ENCODE measurements at places on chromosomes 2 and 18.

- no peak for DNase-seq
Measured at GRCh38 chr2:206452750-206453149, 9.4 kb downstream of the ADAM23 start.

DNA sequence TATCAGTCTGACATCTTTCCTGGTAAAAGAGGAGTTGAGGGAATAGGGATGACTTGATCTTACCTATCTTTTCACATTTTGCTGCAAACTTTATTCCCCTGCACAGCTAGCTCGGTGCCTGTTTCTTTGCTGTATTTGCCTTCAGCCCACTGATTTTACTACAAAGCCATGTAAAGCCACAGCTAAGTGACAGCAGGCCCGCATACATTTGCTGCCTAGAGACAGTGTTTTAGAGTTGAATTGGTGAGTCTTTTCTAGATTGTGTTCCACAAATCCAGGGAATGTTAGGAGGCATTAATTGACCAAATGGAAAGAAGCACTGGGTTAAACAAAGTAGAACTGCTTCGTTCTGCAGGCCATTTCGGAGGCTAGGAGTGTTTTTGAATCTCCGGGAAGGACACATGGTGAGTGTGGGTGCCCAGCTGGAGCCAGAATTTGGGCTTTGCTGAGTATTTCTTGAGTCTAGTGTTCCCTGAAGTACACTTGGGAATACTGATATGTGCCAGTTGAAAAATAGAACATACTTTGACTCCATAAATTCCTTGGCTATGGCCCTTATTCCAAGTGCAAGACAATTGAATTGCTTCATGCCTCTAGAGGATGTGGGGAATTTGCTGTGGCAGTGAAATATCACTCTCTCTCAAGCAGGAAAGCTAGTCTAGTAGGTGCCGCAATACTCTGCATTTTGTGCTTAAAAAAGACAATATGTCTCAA is 329.8 kb downstream of the PTPRM start:
- no peak for DNase-seq

- DNase-seq: no peak
Measured at GRCh38 chr2:10084223-10084865, 4.1 kb upstream of the CYS1 start.

DNA sequence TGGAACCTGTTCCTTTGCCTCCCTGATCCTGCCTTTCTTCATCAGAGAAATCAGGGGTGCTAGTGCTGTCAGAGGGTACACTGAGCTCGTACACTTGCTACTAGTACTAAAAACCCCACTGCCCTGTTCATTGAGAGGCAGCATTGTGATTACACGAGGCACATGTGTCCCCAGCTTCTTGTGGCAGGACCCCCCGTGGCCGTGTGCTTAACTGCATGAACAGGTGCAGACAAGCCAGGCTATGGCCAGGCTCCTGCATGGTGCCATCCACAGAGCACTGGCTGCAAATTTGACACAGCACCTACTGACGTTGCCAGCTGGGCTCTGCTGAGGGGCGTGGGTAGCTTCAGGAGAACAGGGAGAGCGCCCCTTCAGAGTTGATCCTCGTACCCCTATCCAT is 248.4 kb downstream of the GLI2 start:
- DNase-seq: no peak

DNA sequence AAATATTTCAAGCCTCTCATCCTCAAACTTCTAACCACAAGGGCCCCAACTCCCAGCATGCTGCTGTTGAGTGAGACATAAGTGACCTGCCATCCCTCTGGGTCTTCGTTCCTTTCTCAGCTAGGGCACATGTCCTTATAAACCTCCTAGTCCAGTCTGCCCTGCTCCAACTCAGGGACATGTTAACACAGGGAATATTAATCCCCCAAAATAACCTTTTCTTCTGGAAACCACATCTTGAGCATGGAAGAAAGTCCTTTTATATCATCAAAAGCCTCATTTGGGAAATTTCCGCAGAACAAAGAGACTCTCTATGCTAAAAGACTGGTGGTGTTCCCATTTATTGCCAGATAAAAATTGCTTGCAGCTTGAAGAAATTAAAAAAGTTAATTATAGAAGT is 14.4 kb downstream of the TNP1 start:
- DNase-seq: no peak

- no peak for DNase-seq
Measured at GRCh38 chr2:23692263-23692662, 234.7 kb downstream of the ATAD2B start.

GRCh38 chr2:168602846-168603401 is 146.9 kb downstream of the CERS6 start:
- no peak for DNase-seq

DNA sequence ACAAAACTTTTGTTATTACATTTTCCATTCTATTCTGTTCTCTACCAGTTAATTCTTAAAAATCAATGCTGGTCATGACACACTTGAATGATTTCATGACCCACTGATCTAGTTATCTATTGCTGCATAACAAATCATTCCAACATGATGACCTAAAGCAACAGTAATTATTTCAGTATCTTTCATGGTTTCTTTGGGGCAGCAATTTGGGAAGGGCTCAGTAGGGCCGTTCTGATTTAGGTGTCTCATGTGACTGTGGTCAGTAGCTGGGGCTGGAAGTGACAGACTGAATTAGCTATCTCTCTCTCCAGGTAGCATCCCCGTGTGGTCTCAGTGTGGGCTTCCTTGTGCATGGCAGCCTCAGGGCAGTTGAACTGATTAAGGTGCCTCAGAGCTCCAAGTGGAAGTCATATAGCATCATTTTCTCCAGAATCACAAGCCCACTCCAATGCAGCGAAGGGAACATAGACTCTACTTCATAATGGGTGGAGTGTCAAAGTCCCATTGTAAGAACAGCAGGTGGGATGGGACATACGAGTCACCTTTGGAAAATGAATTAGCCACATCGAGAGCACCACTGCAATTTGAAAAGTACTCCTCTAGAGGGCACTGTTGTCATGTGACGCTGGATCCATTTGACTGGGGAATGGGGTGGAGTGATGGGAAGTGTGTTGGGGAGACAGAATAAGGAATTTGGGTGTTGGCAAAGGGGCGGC is 39.1 kb upstream of the FAM136A start:
- DNase-seq: peak; percentile 43

DNA sequence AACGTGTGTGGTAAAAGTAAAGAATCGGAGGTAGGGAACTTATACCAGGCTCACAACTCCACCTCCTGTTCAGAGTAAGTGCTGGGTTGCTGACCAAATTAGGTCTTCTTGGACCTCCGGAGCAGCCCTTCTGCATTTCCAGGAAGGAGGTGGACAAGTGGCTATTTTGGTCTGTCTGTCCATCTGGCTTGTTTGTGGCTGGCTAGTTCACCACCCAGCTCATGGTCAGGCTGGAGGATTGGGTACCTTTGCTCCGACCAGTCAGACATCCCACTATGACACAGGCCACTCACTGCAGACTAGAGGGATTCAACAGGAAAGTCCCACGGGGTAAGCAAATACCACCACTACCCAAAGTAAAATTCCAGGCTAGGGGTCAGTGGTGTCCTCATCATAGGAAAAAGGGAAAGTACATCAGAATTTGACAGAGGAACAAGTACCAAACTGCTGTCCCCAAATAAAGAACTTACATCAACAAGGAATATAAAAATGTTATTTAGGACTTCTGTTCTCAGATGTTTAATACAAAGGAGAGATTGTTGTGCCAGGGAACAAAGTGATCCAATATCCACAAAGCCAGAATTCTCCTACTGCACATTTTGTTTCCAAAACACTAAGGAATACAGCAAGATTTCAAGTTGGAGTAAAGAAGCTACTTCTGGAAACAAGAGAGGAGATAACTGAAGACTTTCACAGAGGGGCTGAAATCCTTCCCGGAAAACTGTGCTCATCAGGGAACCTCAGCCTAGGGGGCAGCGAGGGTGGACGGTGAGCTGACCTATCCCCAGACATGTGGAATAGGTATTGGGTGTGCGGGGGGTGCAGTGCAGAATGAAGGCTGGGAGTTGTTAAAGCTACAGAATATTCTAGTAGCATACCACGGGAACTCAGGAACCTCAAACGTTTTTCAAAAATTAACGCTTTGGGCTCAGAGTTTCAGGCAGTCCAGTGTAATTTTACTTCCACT is 56.9 kb downstream of the BCL2 start:
- no peak for DNase-seq

DNA sequence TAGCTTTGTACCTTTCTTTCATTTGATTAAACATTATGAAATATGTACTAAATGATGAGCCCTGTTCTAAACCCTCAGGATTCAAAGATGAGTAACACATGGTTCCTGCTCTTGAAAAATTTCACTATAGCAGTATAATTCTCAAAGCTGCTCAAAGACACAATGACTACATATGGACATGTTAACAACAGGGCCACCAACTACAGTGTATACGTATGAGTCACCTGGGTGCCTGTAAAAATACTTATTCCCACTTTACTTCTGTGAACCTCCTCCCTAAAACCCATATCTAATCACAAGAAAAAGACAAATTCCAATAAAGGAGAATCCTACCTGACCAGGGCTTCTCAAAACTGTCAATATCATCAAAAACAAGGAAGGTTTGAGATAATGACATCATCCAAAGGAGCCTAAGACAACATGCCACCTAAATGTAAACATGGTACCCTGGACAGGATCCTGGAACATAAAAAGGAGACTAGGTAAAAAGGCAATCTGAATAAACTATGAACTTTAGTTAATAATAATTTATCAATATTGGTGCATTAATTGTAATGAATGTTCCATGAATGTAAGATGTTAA is 84.7 kb downstream of the FAM161A start:
- DNase-seq: no peak

DNA sequence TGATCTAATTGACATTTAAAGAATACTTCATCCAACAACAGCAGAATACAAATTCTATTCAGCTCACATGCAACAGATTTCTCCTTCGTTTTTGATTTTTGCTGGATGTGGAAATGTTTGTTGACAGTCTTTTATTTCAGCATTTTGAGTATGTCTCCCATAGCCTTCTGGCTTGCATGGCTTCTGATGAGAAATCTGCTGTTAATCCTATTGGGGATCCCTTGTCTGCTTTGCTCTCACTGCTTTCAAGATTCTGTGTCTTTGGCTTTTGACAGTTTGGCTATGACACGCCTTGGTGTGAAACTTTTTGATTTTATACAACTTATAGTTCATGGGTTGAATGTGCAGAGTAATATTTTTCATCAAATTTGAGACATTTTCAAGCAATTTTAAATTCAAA is 44.7 kb downstream of the TRABD2A start:
- DNase-seq: no peak

DNA sequence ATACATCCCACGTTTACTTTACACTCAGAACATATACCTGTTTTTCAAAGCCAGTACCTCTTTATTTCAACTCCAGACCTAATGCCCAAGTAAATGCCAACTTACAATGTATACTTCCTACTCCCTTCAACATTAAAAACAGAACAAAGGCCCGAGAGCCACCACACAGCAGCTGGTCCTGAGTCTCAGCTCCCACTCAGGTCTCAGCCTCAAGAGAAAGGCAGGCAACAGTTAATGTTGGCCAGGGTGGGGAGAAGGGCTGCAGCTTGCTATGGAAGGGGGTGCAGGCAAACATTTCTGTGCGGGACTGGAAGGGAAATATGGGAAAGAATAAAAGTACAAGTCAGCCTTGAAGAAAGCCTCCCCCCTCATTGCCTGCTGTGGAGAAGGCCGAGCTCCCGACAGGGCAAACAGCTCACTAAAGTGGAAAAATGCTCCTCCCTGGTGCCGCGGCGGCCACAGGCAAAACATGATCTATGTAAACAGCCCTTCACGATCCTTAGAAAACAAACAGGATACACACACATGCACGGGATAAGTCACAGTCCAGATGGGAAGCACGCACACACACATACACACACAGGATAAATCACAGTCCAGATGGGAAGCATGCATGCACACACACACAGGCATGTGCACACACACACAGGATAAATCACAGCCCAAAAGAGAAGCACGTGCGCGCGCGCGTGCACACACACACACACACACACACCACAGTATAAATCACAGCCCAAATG is 67.4 kb downstream of the ADNP2 start:
- DNase-seq: no peak

DNA sequence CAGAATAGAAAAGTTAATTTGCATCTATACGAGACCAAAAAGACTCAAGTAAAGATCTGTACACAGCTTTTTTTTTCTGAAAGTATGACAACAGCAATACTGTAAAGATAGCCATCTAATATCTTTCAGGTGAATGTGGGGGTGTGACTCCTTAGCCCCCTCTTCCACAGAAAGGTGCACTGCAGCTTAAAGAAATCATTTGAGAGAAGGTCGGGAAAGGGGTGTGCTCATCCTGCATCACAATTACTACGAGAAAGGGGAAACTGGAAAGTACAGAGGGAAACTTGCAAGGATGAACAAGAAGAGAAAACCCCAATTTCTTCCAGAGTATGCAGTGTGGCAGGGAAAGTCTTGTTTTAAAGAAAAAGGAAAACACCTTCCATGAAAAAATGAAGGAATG is 255.6 kb downstream of the CCDC178 start:
- no peak for DNase-seq

- DNase-seq: no peak
Measured at GRCh38 chr18:34281722-34282121, 57.0 kb upstream of the NOL4 start.

DNA sequence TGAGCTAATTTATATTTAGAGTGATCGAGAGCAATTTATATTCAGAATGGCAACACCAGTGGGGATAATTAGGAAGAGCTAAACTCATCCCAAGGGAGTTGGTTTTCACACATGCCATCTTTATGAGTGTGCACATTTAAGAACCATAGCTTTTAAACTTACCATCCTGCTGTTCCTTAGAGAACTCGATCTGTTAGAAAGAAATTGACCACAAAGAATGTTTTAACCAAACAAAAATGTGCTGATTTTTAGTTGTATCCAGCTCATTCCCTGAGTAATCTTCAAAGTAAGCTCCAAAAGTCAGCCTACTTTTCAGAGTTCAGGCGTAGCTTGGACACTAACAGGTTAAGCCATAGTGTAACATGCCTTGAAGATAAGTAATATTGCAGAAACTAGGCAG is 12.6 kb downstream of the MYL1 start:
- DNase-seq: no peak

- DNase-seq: no peak
Measured at GRCh38 chr2:137963535-137964065, 673 bp upstream of the HNMT start.

- no peak for DNase-seq
Measured at GRCh38 chr2:9722451-9722850, 91.7 kb upstream of the YWHAQ start.

GRCh38 chr2:112626604-112627059 is 19.1 kb upstream of the SLC20A1 start:
- DNase-seq: peak; percentile 65

GRCh38 chr2:45907592-45907991 is 256.1 kb downstream of the PRKCE start:
- no peak for DNase-seq

DNA sequence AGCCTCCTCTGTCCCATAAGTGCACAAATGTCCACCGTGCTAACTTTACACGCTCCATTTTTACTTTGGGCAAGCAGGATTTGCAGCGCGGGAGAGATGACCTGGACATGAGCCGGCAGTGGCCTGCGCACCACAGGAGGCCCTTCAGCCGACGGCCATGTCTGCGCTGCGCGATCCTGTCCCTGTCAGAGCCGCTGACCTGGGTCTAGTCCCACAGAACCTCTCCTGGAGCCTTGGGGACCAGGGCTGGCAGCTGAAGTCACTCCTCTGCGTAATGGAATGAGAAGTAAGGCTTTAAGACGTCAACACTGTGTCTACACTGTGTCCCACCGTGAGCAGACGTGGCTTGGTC is 29.6 kb downstream of the ADI1 start:
- DNase-seq: no peak

- DNase-seq: no peak
Measured at GRCh38 chr18:34892379-34892778, 148.8 kb upstream of the MAPRE2 start.

GRCh38 chr2:160602073-160602472 is 108.5 kb upstream of the RBMS1 start:
- DNase-seq: no peak

GRCh38 chr2:1940679-1941078 is 196.4 kb upstream of the PXDN start:
- no peak for DNase-seq
